ENCODE measurements at places on chromosomes 16 and 17.

DNA sequence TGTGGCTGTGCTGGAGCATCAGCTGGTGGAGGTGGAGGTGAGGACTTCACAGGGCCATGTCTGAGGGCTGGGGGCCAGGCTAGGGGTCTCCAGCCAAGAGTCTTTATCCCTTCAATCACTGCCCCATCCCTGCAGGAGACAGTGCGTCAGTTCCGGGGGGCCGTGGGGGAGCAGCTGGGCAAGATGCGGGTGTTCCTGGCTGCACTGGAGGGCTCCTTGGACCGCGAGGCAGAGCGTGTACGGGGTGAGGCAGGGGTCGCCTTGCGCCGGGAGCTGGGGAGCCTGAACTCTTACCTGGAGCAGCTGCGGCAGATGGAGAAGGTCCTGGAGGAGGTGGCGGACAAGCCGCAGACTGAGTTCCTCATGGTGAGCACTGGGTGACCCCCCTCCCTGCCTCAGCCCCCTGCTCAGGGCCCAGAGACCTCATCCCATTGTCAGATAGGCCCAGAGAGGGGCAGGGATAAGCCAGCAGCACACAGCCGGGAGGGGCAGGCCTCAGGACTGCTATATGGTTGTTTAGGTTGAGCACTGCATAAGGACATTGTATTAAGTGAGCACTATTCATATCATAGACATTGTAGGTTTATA, 2.3 kb upstream of the PYDC1 start:
- DNase-seq: no peak

- no peak for DNase-seq
Measured at GRCh38 chr17:28372203-28372944, 880 bp downstream of the SARM1 start.

DNA sequence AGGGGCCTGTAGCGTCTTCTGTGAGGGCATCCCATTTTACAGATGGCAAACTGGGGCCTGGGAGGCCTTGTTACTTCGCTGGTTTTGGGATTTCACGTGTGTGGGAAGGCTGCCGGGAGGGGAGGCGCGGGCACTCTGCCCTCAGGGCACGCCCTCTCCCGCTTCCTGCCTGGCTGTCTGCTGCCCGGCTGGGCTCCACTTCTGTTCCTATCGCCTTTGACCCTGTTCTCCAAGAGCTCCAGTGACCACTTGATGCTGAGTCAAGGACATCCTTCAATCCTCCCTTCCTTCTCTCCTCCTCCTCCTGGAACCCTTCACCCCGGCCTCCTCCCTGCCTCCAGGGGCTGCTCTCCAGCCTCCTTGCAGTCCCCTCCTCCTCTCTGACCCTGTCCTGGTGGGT, 16.0 kb downstream of the SPNS3 start:
- no peak for DNase-seq

- DNase-seq: no peak
Measured at GRCh38 chr17:67519801-67520251, 142.7 kb downstream of the PITPNC1 start.

GRCh38 chr16:84690088-84690819, 9.5 kb upstream of the USP10 start:
- no peak for DNase-seq

- DNase-seq: no peak
Measured at GRCh38 chr17:35019386-35020179, 39.3 kb downstream of the LIG3 start.

GRCh38 chr17:19485800-19486340, 47.8 kb upstream of the SLC47A1 start:
- no peak for DNase-seq

GRCh38 chr17:48754500-48755261, 26.1 kb upstream of the HOXB13 start:
- no peak for DNase-seq

DNA sequence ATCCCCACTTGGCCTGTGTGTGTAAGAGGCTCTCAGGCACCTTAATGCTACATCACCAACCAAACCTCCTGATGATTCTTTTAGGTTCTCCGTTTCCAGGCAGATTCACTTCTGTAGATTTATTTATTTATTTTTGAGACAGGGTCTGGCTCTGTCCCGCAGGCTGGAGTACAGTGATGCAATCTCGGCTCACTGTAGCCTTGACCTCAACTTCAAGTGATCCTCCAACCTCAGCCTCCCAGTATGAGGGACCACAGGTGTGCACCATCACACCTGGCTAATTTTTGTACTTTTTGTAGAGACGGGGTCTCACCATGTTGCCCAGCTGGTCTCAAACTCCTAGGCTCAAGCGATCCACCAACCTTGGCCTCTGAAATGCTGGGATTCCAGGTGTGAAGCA, 12.7 kb upstream of the MEOX1 start:
- no peak for DNase-seq

DNA sequence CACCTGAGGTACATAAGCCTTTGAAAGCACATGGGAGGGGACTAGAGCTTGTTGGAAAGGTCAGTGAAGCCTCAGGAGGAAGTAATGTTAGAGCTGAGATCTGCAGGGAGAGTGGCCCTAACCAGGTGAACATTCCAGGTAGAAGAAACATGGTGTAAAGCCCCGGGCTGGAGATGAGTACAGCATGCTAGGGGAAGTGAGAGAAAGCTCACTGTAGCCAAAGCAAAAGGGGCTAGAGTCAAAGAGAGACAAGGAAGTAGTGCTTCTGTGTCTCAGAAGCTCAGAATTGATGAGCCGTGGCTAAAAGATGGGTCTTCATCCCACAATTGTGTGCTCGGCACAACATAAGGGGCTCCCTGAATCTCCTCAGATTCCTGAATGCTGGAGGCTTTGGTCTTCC, 481.8 kb downstream of the XYLT1 start:
- DNase-seq: no peak

GRCh38 chr17:51119415-51120356, 982 bp downstream of the SPAG9 start:
- DNase-seq: peak; percentile 73

DNA sequence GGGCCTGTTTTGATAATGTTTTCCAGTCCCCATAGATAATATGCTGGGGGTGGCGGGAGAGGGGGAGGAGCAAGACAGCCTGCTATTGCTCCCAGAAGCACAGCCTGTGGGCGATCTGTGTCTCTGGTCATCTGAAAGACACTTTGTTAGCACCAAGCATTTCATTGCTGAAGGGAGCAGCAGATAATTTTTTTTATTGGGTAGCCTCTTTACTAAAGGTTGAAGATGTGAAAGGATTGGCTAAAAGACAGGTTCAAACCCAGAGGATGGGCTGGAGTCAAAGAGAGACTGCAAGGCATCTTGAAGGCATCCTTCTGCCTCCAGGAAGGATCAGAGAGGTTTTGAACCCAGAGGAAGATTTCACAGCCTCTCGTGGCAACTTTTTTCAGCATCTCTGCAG, 60.6 kb downstream of the C17orf67 start:
- DNase-seq: no peak

- DNase-seq: no peak
Measured at GRCh38 chr16:61233713-61234112, 802.5 kb downstream of the CDH8 start.
